ENCODE measurements at places on chromosomes 3 and 15.

DNA sequence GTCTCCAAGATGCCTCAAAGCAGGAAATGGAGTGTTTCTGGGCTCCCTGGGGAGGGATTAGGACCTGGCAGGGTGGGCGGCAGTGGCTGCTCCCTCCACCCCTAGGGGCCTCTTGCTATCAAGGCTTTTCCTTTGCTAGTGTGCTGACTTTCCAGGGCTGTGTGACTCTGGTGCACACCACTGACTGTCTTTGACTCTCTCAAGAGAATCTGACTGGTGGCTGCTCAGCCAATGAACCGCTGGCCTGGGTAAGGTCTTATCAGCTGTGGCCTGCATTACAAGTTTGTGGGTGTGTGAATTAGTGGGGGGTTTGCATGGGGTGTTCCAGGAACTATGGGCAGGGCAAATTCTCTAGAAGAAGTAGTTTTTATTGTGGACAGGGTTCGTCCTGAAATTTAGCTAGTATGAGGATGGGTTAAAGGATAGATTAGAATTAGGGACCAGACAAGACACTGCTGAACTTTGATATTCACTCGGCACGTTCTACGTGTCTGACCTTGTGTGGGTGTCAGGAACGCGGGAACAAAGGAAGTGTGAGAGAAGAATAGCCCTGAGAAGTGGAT is 29.5 kb downstream of the SIAH2 start:
- DNase-seq: no peak

- no peak for DNase-seq
These were observed 162.2 kb downstream of the VGLL4 start for GRCh38 chr3:11481556-11481955.

DNA sequence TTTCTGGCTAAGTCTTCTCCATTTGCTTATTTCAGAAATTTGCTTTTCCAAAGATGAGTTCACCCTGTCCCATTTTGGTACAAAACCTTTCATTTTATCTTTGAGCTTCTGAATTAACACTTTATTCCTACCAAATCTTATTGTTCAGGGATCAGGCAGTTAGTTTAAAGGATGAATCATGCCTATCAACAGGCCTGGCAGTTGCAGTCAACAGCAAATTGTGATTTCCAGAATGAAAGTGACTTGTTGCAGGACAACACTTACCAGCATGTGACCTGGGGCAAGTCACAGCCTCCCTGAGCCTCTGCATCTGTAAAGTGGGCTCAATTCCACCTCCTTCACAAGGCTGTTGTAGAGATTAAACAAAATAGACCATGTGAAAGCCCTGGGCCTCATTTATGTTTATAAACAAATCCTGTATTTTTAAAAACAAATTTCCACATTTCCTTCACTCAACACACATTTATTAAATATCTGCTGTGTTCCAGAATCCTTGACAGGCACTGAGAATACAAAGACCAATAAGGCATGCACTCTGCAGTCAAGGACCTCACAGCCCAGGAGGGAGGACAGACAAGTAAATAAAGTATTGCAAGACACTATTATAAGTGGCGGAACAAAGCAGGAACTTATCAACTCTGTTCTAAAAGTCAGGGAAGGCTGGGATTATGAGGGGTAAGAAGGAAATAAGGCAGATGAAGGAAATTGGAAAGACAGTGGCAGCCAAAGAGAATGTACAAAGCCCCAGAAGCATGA is 359.1 kb upstream of the IL12A start:
- DNase-seq: no peak

DNA sequence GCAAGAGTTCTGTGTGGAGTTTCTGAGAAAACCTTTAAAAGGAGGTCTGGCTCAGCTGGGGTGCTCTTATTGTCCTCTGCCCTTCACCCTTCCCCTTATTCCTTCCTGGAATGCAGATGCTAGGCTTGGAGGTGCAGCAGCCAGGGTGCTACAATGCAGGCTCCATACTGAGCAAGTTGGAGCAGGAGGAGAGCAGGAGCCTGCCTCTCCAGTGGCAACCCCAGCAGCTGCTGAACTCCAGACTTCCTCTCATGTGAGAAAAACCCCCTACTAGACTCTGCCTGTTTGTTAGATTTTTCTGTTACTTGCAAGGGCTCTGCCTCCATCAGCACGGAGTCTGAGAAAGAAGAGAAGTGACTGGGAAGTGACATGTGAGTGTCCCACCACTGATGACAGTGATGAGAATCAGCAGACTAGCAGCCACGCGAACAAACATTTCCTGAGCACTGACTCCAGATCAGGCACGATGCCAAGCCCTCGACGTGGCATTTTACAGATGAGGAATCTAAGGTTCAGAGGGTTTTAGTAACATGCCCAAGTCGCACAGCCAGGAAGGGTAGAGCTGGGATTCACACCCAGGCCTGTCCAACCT is 16.1 kb upstream of the RARRES1 start:
- no peak for DNase-seq

- DNase-seq: no peak
These were observed 133.3 kb downstream of the MDFIC2 start for GRCh38 chr3:70179111-70179510.

DNA sequence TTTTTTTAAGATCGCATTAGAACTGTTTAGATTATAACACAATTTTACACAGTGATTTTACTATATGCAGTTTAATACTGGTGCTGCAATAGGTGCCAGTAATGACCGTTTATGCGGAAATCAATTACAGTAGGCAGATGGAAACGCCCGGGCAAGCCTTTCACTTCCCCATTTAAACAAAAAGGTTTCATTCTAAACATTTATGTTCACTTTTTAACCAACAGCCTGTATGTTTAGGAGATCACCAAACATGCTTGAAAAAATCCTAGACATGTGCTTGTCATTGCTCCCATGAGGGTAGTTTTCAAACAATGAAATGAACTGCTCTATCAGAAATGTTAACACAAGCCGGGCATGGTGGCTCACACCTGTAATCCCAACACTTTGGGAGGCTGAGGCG is 2.7 kb downstream of the BNIP2 start:
- DNase-seq: no peak

GRCh38 chr3:173730391-173730790 is 332.8 kb downstream of the NLGN1 start:
- DNase-seq: no peak

Data from omental fat pad (tissue), 4 donors.